ENCODE measurements at places on chromosomes 5 and 9.

DNA sequence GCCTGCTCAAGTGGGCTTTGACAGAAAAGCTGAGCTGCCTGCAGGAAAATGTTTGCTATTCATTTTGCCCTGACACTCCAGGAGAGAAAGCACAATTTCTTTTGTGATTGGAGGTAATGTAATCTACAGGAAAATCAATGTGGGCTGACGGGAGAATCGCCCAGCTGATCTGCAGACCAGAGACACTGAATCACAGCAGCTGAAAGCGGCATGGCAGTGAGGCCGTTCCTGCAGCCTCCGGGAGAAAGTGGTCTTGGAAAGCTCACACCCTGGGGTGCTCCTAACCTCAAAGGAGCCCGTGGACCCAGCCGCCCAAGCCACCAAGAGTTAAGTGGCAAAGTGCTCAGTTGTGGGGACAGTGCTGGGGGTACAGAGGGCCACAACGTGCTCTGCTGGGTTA, 593.6 kb downstream of the BNC2 start:
- DNase-seq = no peak

DNA sequence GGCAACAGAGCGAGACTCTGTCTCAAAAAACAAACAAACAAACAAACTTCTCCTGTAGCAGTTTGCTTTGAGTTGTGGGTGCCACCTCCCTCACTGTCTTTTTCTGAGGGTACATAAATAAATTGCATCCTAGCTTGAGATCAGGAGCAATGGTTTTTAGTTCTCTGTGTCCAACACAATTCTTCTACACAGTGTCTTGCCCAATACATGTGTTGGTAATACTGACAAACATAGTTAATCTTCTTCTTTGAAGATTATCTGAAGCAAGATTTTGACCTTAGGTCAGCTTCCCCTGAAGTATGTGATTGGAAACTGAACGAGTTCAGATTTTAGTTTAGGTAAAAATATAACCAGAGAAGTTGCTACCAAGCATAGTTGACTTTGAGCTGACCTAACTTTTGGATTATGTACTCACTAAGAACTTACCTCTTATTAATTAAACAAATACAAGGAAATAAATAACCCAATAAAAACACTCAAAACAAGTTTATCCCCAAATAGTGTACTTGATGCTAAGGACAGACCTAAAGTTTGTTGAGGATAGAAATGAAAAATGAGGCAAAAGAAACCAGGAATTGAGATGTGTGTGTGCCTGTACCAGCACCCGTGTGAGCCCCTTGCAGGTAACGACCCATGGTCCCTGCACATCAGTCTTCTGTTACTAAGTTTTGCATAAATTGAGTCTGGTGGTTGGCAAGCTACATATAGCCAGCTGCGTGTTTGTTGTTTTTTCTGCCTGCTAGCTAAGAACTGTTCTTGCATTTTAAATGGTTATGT, 16.2 kb downstream of the TJP2 start:
- no peak for DNase-seq

DNA sequence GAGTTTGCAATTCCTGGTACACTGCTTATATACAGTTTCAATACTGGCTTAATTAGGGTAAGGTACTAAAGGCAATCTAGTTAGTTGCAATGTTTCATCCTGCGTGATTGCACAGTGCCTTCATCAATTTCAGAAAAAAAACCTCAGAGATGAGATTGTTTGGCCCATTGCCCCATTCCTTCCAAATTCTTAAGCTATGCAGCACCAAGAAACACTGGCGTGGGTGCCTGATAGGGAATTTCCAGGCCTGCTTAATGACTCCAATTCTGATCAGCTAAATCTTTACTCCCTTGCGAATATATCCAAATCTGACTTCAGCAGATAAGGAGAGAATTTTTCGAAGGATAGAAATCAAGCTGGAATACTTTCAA, 35.9 kb upstream of the GAS1 start:
- DNase-seq = no peak

DNA sequence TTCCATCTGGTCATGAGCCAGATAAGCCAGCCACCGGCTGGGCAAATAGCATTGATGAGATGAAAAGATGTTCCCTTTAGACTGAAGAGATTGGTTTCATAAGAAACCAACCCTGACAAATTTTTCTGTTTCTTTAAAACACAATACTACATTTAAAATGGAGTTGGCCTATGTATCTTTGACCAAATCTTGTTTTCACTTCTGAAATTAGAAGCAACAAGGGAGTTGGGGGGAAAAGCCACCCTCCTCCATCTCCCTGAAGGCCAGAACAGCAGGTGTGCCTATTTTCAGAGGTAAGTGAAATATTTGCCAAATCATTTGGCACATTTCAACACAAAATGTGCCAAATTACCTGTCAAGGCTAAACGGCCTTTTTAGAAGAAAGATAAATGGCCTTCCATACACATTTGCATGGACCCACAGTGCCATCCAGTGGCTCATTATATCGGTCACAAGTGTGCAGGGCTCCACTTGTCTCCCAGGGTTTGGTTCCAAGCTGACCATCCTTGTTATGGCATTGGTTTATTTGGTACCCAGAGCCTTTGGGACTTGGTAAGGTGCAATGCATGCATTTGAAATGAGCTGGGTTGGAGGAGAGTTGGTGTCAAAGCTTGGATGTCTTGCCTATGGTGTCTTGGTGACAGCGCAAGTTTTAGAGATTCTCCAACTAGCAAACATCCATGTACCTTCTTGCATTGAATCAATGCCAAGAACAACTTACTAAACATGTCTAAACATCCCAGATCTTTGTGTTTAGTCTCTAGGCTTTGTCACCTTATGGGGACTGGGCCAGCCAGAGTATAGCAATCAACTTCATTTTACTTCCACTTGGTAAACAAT, 372.0 kb upstream of the KIF2A start:
- no peak for DNase-seq

GRCh38 chr9:106035806-106036205, 341.5 kb downstream of the TMEM38B start:
- no peak for DNase-seq

GRCh38 chr5:81556809-81557208, 162.9 kb upstream of the ACOT12 start:
- DNase-seq = no peak

DNA sequence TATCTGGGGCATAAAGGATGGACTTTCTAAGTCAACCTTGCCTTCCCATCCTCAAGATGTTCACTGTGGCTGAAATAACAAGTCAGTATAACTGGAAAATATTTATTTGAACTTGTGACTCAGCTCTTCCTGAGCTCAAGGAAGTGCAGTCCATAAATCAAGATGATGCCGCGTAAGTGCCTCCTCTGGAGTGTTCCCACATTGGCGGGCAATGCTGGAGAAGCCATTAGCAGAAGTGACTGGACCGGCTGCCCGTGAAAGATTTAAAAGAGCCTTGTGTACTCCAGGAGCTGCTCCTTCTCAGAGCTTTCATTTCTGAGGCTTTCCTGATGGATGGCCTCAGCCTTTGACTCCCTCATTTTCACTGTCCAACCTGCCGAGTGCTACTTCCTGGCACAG, 17.4 kb downstream of the TMOD1 start:
- no peak for DNase-seq

- DNase-seq = no peak
Observed at GRCh38 chr5:9466697-9467096, 79.2 kb downstream of the SEMA5A start.

DNA sequence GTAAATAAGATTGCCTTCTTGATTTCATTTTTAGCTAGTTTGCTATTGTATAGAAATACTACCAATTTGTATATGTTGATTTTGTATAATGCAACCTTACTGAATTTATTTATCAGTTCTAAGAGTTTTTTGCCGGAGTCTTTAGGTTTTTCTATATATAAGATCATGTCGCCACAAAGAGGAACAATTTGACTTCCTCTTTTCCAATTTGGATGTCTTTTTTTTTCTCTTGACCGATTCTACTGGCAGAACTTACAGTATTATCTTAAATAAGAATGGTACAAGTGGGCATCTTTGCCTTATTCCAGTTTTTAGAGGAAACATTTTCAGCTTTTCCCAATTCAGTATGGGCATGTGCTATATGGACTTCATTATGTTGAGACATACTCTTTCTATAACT, 624.7 kb upstream of the ACO1 start:
- no peak for DNase-seq

- DNase-seq = no peak
Observed at GRCh38 chr5:125357660-125358059, 611.2 kb upstream of the ZNF608 start.

DNA sequence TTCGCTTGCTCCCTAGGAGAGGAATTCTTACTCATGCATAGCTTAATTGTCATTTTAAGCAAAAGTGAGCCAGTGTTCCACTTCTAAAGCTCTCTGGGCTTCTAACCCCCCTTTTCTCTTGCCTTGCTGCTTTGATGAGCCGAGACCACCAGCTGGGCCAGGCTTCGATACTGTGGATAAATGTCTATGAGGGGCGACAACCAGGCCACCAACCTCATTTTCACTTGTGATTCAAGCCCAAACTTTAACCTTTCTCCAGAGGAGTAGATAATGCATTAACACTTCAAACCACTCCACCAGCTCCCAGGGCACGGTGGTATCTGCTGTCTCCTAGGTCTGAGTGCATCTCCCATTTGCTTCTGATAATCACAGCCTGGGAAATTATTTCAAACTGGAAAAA, 205.6 kb downstream of the PSAT1 start:
- no peak for DNase-seq

DNA sequence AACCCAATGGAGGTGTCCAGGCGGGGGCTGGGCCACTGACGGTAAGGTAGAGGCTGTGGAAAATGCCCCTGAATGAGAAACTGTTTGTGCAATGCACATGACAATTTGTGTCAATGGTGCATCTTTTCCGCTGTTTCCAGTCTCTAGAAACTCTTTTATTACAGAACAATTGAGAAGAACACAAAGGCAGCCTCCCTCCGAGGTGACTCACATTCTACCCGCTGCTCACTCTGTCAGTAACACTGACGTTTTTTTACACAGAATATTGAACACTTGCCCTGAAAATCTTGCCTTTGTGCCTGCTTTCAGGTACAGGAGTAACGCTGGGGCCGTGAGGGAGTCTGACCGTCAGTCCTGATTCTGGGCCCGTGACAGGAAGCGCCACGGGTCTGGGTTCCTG, 11.7 kb upstream of the TENT4A start:
- DNase-seq = no peak

GRCh38 chr5:166165596-166165995, 2125.8 kb upstream of the WWC1 start:
- DNase-seq = no peak

GRCh38 chr5:148482697-148483462, 99.1 kb downstream of the FBXO38 start:
- peak; percentile 55 for DNase-seq

DNA sequence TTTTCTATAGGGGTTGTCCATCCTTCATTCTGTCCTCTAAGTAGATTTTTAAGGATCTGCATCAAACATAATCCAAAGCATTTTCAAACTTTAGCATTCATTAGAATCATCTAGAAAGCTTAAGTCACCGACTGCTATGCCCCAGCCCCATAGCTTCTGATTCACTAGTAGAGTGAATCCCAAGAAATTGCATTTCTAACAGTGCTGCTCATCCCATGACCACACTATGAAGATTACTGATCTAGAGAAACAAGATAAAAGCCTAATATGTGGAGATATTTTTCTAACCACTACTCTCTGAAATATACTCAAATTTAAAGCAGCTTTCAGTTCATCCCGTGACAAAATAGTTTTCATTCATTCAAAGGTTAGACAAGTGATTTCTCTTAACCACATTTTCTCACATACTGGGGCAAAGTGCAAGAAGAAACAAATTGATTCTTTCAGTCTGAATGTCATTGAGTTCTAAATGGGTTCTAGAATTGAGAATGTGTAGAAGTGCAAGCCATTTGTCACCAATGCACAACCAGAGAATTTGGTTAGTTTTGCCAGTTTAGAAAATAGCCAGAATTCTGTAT, 286.9 kb upstream of the CD180 start:
- DNase-seq = no peak

DNA sequence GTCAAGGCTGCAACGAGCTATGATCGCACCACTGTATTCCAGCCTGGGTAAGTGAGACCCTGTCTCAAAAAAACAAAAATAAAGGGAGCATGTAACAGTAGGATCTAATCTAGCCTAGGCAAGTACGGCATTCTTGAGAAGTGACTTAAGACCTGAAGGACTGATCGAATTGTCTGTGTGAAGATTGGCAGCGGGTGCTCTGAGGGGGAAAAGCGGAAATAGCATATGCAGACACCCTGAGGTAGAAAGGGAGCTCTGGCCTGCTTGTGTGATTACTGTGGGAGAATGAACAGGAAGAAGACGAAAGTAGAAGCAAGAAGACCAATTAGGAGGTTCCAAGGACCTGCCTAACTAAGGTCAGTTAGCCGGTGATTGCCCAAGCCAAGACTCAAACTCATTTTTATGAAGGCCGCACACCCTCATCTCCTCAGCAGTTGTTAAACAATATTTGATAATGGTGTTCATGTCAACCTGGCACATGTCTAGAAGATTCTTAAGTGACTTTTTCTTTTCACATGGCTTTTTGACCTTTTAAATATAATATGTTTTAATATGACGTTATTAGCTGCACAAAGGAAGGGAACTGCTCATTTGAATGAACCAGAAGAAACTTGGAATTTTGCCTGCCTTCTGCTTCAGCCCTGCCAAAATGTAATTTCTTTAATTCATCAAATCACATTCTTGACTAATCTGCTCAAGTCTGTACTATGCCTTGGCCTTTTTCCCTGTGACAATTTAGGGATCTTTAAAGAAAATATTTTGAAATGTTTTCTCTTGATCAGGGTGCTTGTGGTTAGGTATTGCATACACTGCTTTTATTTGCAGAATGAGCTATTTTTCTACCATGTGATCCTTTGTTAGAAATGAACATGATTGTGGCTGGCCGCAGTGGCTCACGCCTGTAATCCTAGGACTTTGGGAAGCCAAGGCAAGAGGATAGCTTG, 289.2 kb upstream of the DMRT1 start:
- DNase-seq = no peak

GRCh38 chr9:19720377-19720776, 68.5 kb downstream of the SLC24A2 start:
- DNase-seq = no peak

DNA sequence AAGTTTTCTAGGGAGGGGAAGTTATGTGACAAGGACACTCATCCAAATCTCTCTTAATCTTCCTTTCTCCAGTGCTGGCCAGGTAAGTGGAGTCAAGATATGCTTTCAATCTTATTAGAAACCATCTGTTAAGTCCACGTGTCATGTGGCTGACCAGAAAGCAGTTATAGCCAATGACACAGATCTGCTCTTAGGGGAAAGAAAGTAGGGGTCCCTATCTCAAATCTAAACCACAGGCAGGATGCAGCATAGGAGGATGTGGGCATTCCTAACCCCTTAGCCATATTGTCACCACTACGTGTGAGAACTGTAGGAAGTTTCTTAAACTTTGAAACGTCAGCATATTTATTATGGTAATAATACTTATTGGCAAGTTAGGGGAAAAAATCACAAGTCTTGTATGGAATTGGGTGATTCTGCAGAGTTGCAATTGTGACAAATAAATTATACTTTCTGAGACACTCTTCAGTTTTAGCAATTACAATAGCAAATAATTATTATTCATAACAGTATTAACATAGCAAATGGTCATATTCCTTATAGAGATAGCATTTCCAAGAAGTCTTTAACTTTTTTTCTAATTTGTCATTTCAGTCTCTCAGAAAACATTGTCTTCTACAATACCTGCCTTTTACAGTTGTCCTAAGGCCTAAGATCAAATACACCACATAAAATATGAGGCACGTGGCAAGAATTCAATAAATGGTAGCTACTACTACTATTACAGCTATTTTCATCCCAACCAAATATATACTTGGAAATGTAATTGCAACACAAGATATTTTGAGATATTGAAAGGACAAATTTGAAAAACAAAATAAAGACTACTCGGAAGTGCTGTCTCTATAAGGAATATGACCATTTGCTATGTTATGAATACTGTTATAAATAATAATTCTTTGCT, 236.9 kb downstream of the PDE4D start:
- DNase-seq = no peak

Data from left ventricle myocardium superior (tissue), 1 donor.